ENCODE measurements at places on chromosomes 3 and 15. TPM values are rescaled to one million over a fixed set of nuclear protein-coding genes. Genes with fewer than 3 reads are reported as not detected.

- DNase-seq: no peak
These were observed 10.9 kb downstream of the GPR87 start for GRCh38 chr3:151305775-151306151.

DNA sequence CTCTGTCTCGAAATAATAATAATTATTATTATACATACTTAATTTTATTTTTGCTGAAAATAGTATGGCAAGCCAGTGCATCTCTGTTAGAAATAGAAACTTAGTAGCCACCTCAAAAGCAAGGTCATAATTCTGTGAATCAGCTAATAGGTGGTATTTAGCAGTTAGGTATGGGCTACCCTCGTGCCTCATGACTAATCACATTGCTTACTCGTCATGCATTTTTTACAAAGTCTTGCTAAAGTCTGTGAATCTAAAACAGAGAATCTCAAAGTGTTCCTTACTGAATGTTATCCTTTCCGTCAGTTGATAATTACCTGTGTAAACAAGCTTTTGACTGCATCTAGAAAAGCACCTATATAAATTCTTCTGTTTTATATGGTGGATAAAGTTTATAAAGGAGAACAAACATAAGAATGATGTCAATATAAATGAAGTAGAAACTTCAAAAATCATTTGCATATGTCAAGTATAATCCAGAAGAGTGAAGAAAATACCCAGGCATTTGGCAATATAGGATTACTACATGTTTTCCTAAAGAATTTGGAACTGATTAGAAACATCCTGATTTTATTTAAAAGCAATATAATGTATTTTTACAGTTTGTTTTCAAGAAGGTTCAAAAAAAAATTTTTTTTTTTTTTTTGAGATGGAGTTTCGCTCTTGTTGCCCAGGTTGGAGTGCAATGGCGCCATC, 6.2 kb downstream of the PPARG start:
- no peak for DNase-seq

DNA sequence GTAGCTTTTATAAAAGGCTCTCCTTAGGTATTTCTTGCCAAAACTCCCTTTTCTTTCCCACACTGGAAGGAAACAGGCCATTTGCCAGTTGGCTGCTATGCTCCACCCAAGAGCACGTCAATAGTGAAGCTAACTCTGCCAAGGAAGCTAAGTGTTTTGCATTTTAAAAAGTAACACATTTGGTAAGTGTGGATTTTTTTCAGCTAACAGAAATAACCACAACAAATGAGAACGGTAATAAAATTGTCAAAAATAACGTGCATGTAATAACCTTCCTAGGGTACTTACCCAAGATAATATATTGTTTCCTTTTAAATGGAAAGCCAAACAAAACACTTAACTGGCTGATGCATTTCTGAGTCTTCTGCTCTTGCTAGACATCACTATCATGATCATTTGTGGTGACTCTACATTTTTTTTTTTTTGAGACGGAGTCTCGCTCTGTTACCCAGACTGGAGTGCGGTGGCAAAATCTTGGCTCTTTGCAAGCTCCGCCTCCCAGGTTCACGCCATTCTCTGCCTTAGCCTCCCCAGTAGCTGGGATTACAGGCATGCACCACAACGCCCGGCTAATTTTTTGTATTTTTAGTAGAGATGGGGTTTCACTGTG, 4.6 kb downstream of the DPP8 start:
- DNase-seq: peak; percentile 40

ELP6 gene
- total RNA-seq: 17.8 TPM

GRCh38 chr3:69784954-69785514, 45.8 kb downstream of the MITF start:
- peak; percentile 46 for DNase-seq

DNA sequence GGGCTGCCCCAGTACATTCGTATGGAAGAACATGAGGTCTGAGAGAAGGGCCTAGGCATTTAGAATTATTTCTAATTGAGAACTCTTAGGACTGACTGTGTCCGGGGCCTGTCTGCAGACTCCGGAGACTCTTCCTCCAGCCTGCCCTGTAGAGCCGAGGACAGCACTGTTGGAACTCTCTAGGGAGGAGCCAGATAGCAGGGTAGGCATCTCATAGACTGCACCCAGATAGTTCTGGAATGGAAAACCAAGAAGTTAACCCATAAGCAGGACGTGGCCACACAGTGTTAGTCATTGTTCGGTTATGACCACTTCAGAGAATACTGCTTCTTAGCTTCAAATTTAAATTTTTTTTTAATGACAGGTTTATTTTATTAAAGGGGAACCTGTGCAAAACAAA, 59.5 kb downstream of the SNRK start:
- no peak for DNase-seq

DNA sequence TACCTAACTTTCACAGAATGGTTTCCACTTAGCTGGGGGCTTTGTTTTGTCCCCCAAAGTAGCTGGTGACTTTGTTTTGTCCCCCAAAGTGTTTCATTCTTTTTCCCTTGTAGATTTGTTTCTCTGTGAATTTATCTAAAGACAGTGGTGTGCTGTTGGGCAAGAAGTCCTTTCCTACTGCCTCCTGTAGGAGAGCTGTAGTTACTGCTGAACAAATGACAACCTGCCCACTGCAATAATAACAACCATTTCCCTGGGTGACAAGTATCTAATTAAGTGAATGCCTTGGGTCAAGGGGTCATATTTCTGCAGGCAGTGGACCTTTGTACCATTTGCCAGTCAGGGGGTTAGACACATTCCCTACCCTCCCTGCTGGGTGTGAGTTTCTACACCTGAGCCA, 125.4 kb upstream of the BFSP2 start:
- no peak for DNase-seq

Measured in lower leg skin (tissue), 4 donors.